ENCODE measurements at places on chromosomes 4 and X.

DNA sequence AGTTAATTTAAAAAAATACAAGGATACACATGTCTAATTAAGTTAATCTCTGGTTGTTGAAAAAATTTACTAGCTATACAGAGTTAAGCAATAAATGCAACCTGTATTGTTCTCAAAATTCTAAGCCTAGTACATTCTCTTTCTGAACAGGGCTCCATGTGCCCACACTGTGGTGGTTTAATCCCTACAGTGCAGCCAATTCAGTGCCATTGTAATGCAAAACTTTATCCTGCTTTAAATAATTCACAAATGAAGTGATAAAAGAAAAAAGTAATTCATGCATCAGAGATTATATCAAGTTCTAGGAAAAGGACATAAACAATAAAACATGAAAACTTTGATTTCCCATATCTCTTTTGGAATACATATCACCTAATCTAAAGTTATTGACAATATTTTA is 1089.2 kb downstream of the C4orf33 start:
- no peak for DNase-seq

- DNase-seq, result no peak
Measured at GRCh38 chrX:154661170-154661569, 7.8 kb upstream of the CTAG2 start.

DNA sequence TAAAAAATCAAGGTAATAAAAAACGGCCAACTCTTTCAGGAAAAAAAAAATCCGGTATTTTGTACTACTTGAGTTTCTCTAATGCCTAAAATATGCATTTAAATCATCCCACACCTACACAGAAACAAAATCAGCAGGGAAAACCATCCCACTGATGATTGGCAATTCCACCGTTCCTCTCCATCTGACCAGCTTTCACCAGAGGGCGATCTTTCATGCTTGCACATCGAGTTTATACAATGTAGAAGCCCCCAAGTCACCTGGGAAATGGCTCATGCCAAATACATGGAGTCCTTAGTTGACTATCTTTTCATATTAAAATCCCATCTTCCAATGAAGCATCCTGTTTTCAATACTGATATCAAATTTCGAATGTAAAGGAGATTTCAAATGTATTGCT is 69.2 kb downstream of the PTCHD1 start:
- no peak for DNase-seq

DNA sequence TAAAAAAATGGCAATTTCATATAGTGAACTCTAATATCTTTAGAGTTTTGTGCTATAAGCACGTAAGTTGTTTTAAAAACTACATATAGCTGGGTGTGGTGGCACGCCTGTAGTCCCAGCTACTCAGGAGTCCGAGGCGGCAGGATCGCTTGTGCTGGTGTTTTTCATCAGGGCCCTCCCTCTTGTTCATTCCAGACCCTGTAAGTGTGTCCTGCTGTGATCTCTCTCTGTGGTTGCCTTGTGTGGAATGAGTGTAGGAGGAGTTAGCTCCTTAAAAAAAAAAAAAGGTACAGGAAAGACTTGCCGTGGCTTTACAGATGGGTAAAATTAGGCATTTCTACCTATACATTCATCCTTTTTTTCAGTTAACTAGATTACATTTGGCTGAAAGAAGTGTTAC is 35.4 kb downstream of the RBBP7 start:
- peak; percentile 10 for DNase-seq

GRCh38 chr4:108425988-108426387 is 194.4 kb upstream of the RPL34 start:
- DNase-seq, result peak; percentile 93

GRCh38 chr4:142703694-142704309 is 142.3 kb downstream of the INPP4B start:
- no peak for DNase-seq

- peak; percentile 68 for DNase-seq
Measured at GRCh38 chr4:26860922-26861433, 337 bp downstream of the STIM2 start.

DNA sequence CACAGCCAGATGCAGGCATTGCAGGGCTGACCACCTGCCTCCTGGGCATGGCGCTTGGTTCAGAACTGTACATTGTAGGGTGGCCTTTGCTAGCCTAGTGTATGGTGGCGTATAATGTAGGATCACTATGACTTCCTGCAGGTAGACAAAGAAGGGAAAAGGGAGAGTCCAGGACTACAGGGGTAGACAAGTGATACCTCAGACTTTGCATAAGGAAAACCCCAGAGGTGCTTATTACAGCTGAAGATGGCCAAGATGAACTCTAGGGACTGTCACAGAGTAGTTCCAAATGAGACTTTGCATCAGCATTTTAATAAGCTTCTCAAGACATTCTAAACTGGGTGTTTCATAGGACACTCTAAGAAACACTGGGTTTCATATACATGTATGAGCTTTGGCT is 116.4 kb upstream of the PUDP start:
- DNase-seq, result no peak

DNA sequence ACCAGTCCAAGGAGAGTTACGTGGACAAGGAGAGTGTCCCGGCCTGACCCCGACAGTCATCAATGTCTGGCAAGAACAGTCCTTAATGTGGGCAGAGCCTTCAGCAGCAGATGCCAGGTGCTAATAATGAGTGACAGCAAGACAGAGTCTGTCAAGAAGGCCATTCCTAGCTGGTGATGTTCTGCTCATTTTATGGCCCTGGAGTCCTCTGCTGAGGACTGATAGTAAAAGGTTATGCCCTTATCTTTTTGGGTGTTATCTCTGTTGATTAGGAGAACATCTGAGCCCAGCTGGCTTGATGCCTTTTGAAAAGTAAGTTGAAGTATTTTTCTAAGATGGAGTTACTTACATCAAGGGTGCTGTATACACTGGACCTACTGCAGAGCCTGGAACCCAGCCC is 67.3 kb downstream of the SLC34A2 start:
- DNase-seq, result no peak

GRCh38 chrX:81121513-81122363 is 80.0 kb downstream of the HMGN5 start:
- peak; percentile 93 for DNase-seq

GRCh38 chr4:162162672-162163071 is 1.1 kb downstream of the FSTL5 start:
- DNase-seq, result no peak

DNA sequence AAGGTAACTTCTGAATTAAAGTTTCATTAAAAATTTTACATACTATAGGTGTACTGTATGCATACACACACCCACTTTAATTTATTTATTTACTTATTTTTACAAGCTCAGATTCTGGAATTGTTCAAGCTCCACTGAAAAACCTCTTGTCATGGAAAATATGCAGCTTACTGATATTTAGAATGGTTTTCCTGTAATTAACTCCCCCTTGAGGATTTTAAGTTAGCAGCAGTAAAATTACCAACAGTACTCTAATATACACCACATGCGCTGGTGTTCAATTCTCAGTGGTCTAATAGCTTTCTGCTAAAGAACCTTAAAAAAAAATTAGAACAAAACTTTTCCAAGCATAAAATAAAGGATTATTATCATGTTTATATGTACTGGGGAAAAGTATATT is 12.0 kb downstream of the MAB21L2 start:
- peak; percentile 29 for DNase-seq

- no peak for DNase-seq
Measured at GRCh38 chr4:47483745-47484144, 1.3 kb upstream of the ATP10D start.

DNA sequence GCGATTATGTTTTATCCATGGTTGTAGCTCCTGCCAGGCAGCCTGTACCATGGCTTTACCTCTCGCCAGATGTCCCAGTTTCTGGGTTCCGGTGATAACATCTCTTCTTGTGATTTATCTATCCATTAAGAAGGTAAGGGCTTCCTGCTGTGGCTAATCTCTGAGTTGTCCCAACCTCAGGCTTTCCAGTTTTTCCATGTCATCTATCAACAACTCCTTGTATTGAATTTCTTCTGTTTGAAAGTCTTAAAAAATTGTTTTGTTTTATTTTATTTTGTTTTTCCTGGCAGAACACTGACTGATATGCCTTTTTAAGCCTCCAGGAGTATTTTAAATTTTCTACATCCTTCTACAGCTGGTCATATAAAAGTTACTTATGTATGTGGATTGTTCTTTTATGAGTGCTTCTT is 241.9 kb downstream of the ANTXR2 start:
- DNase-seq, result no peak

GRCh38 chr4:88533088-88533790 is 9.7 kb upstream of the PYURF start:
- peak; percentile 80 for DNase-seq

DNA sequence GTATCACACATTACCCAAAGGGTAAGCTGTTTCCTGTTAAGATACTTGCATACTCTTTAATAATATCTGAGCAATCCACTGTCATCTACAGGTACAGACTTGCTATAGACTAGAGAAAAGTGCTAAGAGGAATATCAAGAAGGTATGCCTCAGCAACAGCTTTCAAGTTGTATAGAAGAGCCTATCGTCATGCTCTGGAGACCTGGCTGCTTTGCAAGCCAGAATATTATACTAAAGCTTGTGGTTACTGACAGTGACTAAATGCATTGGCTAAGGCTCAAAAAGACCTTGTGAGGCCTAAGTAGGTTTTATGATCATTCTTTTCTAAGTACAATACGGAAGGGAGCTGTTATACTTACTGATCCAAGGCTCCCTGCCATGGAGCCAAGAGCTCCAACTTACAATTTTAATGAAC is 11.3 kb downstream of the LAMP2 start:
- DNase-seq, result peak; percentile 82

DNA sequence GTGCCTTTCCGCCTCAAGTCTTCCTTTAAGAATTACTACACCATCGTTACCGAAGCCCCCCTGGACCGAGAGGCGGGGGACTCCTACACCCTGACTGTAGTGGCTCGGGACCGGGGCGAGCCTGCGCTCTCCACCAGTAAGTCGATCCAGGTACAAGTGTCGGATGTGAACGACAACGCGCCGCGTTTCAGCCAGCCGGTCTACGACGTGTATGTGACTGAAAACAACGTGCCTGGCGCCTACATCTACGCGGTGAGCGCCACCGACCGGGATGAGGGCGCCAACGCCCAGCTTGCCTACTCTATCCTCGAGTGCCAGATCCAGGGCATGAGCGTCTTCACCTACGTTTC is 2.2 kb downstream of the PCDH10 start:
- no peak for DNase-seq

DNA sequence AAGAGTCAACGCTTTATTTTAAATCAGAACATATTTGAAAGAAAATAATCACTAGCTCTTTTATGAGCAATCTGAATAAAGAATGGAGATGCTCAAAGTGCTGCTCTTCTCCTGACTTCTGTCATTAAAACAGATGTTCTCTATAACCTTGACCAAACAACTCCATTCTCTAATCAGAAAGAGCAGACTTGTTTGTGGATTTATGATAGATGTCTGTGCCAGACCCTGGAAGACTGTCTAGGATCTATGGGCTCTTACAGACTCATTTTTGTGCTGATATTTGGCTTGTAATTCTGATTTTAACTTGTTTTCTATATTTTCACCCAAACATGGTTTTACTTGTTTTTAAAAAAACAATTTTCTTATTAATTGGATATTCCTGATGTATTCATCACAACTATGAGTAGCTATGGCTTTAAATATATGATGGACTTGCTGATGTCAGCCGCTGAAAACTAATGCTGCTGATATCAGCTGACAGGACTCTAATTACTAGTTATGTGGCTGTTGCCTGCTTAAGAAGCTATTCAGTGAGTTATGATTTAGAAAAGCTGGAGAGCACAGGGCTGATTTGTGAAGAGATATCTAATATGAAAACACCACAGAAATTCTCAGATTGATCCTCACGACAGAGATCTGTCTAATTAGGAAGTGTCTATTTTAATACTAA is 31.6 kb upstream of the MAML3 start:
- no peak for DNase-seq

DNA sequence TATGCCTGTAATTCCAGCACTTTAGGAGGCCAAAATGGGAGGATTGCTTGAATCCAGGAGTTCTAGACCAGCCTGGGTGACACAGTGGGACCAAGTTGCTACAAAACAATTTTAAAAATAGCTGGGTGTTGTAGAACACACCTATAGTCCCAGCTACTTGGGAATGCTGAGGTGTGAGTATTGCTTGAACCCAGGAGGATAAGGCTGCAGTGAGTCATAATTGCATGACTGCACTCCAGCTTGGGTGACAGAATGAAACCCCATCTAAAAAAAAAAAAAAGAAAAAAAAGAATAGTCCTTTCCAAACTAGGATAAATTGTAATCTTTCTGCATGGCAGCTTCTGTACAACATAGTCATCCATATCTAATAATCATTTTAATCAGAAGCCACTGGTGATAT is 270.1 kb upstream of the INTU start:
- DNase-seq, result no peak

GRCh38 chr4:150501983-150502382 is 80.0 kb upstream of the MAB21L2 start:
- peak; percentile 49 for DNase-seq

DNA sequence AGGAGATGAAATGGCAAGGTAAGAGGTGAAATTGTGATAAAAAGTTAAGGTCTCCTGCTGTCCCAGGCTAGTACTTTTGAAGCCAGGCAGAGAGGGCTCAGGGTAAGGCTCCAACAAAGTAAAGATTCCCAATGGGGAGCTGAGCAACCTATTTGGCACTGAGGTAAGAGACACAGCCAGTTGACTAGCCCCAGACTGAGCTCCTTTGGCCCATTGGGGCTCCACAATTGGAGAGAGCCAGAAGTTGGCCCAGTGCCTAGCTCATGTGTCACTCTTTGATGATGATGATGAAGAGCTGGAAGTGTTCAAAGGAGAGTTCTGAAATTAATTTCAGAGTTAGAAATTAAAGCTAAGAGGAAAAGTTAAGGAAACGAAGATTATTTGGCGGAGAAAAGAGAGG is 94.6 kb downstream of the RLIM start:
- peak; percentile 28 for DNase-seq

GRCh38 chr4:67704843-67705242 is 3.9 kb upstream of the UBA6 start:
- no peak for DNase-seq
